ENCODE measurements at places on chromosomes 3 and 15.

GRCh38 chr3:113271189-113271588 lies 59.8 kb downstream of the BOC start:
- DNase-seq: no peak

- peak; percentile 96 for DNase-seq
Observed at GRCh38 chr3:57983734-57984518, 24.3 kb upstream of the FLNB start.

DNA sequence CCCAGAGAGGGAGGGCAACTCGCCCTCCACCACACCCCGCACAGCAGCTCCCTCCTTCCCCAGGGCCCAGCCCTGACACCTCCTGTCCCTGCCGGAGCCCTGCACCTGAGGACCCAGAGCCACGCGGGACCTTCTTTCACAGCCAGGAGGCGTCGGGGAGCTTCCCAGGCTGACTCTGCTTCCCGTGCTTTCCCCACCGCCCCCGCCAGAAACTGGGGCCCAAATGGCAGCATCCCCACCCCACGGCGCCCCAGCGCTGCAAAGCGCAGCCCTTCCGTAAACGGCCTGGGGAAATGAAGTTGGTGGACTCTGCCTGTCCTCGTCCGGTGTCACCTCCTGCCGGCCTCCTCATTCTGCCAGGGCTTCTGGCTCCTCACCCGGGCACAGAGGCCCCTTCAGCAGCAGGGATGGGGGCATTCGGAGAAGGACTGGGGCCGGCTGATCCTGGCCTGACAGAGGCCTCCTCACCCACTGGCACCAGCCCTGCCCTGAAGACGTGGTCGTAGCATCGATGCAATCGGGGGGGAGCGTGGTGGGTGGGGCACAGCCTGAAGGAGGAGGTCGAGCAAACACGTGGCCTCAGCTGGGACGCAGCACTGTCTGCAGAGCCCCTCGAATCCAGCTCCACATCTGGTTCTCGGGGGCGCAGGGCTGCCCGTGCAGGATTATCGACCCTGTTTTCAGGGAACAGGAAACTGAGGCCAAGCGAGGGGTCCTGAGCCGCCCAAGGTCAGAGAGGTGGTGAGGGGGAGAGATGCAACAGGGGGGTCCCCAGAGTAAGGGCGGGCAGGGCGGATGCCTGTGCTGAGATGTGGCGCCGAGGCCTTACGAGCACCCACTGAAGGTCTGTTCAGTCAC lies 235.4 kb downstream of the XXYLT1 start:
- DNase-seq: no peak

DNA sequence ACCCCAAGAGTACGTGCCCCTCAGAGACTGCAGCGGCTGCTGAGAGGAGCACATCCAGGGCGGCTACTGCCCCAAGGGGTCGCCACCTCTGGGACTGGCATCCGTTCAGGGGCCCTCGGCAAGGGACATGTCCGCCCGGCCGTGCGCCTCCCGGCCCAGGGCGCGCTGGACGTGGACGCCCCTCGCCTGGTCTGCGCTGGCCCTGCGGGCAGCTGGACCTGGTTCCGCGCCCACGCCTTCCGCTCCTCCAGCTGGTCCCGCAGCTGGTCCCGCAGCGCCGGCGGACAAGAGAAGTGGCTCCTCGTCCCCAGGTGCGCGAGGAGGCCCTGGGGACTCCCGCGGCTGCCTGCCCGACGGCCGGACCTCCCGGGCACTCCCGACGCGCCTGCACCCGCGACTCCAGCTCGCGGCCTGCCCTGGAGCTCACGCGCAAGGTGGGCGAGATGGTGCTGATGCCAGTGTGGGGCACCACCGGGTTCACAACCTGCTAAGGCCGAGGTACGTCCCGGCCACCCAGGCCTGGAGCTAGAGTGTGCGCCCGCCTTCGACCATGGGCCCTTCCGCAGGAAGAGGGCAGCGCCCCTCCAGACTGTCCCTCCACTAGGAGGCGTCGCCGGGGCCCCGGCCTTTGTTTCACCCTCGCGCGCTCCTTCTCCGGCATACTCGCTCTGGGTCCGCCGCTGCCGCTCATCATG lies 14.4 kb upstream of the GP9 start:
- DNase-seq: no peak

DNA sequence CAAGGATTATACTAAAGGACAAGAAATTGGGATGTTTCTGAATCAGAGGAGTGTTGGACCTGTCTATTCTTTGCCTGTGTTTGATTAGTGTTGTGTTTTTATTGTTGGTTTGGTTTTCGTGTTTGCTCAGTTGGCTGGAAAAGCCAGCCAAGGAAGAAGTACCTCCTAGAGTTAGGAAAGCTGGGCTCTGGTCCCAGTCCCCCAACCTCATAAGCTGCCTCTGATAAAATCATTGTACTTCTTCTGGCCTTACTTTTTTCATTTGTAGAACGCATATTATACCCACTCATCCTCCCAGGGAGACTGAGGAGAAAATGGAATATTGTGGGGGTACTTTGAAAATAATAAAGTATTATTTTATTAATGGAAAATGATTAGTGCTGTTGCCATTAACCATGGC lies 177.4 kb upstream of the TRIM42 start:
- no peak for DNase-seq

- DNase-seq: no peak
Observed at GRCh38 chr3:31403197-31403596, 129.5 kb upstream of the STT3B start.

- peak; percentile 57 for DNase-seq
Observed at GRCh38 chr3:52831500-52832301, 1.2 kb upstream of the ITIH4 start.

- DNase-seq: no peak
Observed at GRCh38 chr3:61650719-61651410, 89.5 kb downstream of the PTPRG start.

- peak; percentile 27 for DNase-seq
Observed at GRCh38 chr15:48914717-48915116, 36.8 kb downstream of the EID1 start.

DNA sequence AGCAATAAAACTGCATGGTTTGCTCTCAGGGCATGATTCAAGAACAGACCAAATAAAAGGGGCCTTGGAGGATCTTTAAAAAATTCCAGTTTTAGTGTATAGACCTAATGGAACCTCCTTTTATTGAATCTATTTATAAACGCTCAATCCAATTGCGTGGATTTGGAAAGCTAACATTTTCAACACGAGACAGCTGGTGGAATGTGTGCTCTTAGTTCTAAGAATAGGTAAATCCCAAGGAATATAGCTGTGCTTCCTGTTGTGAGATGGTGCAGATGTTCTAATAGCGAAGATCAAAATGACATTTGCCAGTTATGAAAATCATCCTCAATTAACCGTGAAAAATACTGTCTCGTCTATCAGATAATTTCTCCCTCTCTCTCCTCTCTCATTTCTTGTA lies 192.5 kb downstream of the ATP10A start:
- DNase-seq: no peak

DNA sequence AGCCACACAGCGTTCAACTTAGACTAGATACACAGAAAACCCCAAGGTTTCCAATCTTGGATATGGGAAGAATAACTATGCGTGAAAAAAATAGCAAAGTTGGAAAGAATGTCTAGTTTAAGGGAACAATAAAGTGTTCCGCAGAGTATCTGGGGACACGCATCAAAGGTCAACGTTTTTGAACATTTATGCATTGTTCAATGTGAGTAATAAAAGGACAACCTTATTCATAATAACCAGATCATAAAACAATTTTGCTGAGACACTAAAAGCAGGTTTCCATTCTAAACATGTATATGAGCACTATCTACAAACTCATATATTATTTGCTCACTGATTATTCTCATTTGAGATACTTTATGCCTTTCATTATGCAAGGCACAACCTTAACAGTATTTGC lies 7.8 kb downstream of the ANO10 start:
- DNase-seq: no peak

DNA sequence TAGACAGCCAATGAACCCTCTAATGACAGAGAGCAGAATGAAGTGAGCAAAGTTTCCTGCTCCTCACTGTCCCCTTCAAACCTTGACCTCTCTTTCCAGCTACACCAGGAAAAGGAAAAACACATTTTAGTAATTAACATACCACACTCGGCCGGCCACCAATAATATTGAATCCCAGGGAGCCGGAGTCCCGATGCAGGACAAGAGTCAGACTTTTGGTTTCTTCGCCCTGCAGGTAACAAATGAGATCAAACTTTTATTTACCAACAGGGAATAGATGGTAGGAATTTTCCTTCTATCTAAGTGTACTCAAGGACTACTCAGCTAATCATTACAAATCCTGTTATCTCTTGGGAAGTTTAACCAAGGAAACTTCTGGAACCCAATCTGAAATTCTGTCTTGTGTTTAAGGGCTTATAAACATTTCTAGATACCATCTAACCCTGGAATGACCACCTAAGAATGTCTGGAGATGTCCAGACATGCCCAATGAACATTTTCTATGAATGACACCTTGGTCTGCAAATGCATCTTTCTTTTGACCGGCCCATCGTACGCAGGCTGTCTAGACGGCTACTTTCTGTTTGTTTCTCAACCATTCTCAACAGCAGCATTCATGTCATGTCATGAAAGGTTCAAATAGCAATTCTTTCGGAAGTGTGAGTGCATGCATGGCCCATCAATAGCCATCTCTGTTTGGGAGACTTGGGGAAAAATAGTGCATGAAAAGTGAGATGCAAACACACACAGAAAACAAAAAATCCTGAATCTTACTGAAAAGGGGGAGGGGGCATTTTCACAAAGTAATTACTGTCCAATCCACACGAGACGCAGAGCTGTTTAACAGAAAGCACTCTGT lies 16.1 kb downstream of the PDZRN3 start:
- DNase-seq: no peak

DNA sequence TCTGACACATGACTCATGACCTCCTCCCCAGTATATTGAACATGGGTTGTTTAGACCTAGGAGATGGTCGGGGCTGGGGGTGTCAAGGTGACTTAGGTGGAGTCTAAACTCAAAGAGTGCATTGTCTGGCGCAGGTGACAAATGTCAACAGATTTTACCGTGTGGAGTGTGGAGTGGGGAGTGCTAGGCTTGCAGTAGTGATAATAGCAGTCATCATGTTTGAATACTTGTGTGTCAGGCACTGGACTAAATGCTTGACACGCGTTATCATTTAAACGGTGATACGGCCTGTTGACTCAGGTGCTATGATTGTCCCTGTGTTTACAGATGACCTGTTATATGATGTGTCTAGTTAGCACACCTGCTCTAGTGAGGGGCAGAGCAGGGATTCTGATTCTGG lies 30.8 kb downstream of the MUC20 start:
- no peak for DNase-seq

DNA sequence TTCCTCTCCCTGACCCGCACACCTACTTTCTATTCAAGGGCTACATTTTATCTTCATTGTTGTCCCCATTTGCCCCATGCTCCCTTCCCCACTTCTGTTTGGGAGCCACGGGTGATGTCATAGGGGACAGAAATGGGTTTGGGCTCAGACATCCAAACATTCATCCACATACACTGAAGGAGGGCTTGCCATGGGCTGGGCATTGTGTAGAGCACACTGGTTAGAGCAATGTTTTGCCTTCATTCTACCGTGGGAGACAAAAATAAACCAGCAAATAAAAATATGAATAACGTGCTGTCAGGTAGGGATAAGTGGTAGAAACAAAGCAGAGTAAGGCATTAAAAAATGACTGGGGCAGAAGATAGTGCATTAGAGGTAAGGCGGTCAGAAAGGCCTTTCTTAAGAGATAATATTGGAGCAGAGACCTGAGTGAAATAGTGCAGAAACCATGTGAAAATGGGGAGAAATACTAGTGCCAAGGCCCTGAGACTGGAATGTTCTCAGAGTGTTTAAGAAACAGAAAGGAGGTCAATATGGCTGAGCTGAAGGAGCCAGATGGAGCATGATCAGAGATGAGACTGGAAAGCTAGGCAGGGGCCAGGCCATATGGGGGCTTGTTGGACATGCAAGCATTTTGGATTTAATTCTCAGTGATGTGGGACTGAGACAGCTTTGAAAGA lies 40.9 kb upstream of the CLSTN2 start:
- no peak for DNase-seq

DNA sequence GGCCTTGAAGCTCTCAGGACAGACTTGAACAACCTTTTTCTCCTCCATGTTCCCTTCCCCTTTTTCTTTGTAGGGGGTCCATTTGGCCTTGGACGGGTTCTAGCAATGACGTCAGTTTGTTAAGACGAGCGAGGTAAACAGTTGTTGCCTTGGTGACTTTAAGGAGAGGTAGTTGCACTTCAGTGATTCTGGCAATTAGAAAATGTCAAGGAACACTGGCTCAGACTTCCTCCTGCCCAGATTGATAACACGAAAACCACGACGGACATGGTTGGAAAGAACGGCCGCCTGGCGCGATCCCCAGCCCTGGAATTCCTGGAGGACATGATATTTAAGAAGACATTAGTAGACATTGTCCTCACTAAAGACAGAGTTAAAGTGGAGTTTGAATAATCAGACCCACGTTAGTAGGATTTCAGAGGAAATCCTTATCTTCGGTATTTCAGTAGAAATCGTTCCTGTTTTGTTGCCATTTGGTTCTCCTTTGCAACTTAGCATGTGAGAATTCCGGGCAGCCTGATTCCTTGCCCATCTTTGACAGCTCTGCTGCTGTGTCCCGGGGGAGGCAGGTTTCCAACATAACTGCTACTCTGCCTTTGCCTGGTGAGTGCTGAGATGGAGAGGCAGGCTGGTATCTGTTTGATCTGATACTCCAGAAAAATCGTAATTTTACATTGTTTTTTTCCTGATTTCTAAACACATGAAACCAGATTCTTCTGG lies 87.3 kb downstream of the ST6GAL1 start:
- no peak for DNase-seq

- DNase-seq: no peak
Observed at GRCh38 chr3:133074977-133075376, 36.8 kb downstream of the TMEM108 start.

DNA sequence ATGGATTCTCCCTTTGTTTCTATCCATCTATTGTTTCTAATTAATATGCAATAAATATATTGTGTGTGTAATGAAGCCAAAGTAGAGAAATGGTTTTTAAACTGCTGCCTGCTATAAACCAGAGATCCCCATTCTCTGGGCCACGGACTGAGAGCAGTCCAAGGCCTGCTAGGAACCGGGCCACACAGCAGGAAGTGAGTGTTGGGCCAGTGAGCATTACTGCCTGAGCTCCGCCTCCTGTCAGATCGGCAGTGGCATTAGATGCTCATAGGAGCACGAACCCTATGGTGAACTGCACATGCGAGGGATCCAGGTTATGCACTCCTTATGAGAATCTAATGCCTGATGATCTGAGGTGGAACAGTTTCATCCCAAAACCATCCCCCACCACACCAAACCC lies 85.2 kb upstream of the POMGNT2 start:
- no peak for DNase-seq

DNA sequence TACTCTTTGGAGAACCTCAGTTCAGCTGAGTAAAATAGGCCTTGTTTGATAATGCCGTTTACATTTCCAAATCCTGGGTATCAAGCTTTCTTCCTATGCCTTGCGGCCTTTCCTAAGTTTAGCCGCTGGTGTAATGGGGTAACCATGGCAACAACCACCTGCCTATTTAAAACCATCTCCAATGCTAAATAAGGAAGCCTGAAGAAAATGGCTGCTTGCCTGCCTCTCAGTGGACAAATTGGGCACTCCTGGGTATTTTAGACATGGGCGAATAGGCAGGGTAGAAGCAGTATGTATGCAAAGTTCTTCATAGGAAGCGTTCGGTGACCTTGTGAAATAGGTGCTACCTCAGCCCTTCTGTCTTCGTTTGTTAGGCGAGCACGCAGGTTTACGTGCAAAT lies 122.7 kb downstream of the DGKG start:
- DNase-seq: peak; percentile 21
